ENCODE measurements at places on chromosomes 7 and 10.
A peak's percentile ranks its signal among the peaks of the same experiment; 100 is the strongest.

- DNase-seq: no peak
These were observed 24.9 kb downstream of the C7orf25 start for GRCh38 chr7:42886893-42887505.

GRCh38 chr10:86596266-86596665, 58.1 kb upstream of the OPN4 start:
- DNase-seq: no peak

DNA sequence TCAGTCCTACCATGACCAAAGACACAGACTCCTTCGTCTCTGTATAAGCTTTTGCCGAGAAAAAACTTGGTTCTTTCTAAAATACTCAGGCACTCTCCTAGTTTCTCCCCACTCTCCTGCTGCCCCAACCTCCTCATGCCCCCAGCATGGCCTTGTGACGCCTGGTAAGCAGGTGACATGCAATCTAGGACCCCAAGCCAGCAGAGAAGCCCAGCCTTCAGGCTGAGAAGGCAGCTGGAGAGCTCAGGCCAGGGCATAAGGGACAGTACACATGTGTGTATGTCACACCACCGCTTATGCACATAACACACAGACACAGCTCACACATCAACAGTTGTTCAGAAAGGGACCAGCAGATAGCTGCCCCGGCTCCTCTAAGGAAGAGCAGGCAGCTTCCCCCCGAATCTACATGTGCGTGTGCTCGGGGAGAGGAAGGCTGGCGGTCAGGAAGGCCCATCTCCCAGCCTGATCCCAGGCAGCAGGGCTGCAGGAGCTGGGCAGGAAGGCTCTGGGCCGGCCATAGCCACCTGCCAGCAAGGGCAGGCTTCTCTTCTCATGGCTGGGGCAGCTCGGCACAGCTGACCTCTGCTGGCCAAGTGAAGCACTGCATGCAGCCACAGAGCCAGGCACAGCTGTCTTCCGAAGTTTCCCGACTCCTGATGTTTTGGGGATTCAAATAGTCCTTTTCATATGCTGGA, 8.5 kb downstream of the DDX56 start:
- DNase-seq: peak; percentile 12

DNA sequence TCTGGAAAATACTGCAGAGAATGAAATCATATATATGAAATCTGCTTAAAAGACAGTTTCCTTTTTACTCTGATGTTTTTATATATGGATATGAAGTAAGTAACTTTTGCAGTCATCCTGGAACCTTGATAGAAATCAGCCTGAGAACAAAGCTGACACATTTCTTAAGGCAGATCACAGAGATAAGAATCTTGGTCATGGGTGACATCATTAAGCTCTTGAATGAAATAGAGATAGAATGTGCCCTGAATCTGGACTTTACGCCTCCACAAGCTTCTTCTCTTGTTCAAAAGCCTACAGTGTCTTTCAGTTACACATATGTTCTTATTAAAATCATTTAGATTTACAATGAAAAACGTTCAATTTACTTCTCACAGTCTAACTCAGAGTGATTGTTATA, 319.1 kb upstream of the CNTNAP2 start:
- no peak for DNase-seq

GRCh38 chr10:18980089-18980629, 68.4 kb upstream of the MALRD1 start:
- DNase-seq: no peak

DNA sequence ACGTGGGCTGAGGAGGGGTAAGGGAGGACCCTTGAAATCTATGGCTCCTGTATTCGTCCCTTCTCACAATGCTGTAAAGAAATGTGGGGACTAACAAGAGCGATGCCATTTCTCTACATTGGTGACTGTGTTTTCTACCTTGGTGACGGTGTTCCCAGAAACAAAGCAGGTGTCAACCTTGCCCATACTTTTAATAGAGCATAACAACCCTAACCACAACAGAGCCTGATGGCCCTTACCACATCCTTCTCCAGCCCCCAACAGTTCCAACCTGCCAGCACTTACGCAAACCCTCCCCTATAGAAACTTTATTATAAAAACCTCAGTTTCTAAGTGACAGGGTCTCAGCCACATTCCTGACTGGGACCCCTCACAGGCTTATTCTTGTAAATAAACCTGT, 28.2 kb upstream of the ADCYAP1R1 start:
- no peak for DNase-seq

DNA sequence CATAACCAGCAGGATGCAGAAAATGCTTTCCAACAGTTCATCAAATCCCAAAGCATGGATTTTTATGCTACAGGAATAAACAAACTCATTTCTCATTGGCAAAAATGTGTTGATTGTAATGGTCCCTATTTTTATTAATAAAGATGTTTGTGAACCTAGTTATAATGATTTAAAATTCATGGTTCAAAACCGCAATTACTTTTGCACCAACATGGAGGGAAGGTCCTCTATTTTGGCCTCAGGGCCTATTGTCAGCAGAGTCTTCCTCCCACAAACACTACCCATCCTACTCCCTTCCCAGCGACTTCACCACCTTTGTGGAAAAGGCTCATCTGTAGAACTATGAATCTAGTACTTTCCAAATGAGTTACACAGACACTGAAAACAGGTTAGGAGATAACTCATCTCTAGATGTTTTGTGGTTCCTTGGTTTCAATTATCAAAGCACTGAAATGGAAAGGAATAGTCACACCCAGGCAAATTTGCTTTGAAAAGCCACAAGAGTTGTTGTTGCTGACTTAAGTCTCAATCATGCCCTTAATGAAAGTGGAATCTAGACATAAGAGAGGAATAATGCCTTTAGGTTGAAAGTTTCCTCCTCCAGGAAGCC, 59.4 kb upstream of the FRMD4A start:
- DNase-seq: no peak

DNA sequence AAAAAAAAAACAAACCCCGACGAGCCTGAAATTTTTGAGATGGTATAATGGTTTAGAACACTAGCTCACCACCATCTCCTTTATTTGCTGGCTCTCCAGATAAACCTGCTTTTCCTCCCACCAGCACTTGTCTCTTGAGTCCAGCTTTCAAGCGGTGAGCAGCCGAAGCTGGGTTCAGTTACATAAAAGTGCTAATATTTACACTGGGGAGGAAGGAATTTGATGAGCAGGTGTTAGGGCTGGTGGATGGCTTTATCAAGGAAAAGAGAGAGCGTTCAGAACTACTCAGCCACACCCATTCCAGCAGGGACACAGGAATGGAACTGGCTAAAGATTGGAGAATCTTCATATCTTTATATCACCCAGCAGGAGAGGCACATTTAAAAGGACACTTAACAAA, 6.6 kb upstream of the CALML3 start:
- no peak for DNase-seq

DNA sequence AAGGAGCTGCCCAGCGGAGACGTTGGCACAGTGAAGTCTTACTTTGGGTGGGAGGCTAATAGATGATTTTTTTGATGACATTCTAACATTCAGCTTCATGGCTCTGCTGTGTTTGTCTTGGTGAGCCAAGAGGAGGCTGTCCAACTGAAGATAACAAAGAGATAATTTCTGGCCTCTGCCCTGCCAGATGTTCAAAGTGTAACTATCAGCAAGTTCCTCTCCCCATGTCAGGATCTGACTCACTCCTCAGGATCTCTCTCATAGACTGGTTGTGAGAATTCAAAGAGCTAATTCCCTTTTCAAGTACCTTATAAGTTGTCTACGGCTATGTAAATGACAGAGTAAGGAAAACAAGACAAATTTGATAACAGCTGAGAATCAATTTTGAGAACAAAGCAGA, 1340.9 kb downstream of the XPNPEP1 start:
- DNase-seq: no peak

- no peak for DNase-seq
These were observed 34.7 kb downstream of the PTPN12 start for GRCh38 chr7:77571801-77572200.
